ENCODE measurements at places on chromosomes 1 and 21.

DNA sequence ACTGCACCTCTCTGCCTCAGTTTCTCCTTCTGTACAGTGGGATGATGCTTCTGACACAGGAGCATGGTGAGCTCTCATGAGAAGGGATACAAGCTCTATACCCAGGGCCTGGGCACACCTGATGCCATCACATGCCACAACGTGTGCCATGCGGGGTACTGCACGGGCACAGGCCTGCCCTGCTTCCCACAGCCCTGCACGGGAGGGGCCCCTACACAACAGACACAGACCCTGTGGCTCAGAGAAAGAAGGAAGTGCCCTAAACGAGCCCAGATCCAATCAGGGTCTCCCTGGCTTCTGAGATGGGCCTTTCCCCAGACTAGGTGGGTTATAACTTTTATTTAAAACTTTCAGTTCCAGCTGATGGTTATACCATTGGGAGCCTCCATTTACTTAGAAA, 24.6 kb downstream of the C2CD2 start:
- DNase-seq, result no peak

- no peak for DNase-seq
These were observed 14.5 kb upstream of the BACE2 start for GRCh38 chr21:41153443-41153842.

DNA sequence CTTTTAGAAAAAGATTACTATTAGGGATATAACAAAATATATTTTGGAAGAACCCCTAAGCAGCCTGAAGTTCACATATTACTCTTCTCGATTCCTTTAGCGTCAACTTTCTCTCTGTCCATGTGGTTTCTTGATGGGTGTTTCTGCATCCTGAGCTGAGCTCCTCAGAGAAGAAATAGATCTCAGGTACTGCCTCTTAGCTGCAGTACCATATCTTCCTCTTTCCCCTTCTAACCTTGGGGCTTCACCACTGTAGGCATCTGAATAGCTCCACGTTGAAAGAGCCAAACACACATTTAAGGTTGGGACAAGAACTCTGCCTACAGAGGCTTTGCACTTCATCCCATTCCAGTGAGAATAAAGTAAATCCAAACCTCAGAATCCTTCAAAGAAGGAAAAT, 59.2 kb downstream of the SAMSN1 start:
- DNase-seq, result no peak

GRCh38 chr1:217907504-217907903, 276.4 kb downstream of the SPATA17 start:
- no peak for DNase-seq

DNA sequence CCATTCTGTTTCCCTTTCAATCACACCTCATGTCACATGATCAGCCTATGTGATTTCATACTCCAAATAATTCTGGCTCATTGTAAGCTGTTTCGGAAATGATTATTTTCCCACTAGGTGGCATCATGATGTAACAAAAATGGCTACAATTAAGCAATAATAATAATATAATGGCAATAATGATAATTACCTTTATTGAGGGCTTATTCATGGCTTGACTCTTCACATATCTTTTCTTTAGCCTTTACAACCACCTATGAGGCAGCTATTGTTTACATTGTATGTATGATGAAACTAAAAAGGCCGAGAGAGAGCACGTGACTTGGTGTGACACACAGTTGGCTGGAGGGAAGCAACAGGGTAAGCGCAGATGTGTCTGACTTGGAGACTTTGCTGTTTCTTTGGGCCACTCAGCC, 12.5 kb upstream of the KPRP start:
- DNase-seq, result no peak

GRCh38 chr1:17075470-17076255, 21.8 kb upstream of the SDHB start:
- no peak for DNase-seq

DNA sequence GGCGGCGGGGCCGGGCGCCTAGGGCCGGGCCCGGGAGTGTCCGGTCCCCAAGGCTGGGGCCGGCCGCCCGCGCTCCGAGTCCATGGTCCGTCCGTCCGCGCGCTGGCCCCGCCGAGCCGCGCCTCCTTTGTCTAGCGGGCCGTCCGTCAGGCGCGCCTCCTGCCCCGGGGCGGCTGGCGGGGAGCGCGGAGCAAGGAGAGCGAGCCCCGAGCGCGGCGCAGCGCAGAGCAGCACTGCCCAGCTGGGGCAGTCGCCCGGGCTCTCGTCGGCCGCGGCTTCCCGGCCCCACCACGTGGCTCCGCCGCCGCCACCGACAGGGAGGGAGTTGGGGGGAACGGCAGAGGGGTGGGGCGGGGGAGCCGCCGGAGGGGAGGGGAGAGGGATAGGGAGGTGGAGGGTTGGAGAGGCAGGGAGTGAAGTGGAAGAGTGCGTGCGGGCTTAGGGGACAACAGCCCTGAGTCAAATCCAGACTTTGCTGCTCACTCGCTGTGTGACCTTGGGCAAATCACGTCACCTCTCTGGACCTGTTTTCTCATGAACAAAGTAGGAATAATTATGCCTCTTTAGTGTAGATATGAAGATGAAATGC, at the start of gene NKAIN1:
Gene NKAIN1, minus strand, starts transcription at position 235 of the 589 bp plus-strand sequence. CDS start 340 bp downstream, outside the sequence.
- no peak for DNase-seq

- DNase-seq, result no peak
These were observed 81.7 kb downstream of the SSBP3 start for GRCh38 chr1:54324251-54325140.

DNA sequence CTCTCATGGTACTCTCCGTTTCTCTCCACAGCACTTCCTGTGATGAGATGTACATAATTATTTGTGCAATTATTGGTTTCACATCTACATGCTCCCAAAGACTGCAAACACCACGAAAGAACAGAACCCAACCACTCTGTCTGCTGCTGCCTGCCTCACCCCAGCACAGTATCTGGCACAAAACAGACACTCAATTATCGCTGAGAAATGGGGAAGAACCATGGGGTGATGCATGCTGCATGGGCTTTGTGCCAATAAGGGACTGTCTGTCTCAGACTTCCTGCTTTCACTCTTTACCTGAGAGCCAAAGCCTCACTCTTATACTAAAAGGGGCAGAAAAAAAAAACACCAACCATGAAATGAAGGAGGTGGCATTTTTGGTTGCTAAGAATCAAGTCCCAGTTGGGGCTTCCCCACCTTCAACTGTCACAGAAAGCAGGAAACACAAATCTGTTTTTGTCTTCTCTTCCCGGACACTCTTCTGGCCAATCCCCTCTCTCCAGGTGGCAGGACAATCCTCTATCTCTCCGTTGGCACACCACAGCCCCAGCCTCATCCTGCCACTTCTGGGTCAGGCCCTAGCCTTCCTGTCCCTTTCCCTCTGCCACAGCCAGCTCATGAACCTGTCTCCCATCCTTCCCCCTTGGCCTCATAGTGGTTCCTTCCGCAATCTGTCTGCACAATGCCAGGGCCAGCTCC, 82.0 kb downstream of the TGFBR3 start:
- peak; percentile 68 for DNase-seq

GRCh38 chr1:226121587-226122400, 59.3 kb downstream of the H3-3A start:
- peak; percentile 69 for DNase-seq

- DNase-seq, result no peak
These were observed 36.0 kb downstream of the NPHP4 start for GRCh38 chr1:5956022-5956830.

DNA sequence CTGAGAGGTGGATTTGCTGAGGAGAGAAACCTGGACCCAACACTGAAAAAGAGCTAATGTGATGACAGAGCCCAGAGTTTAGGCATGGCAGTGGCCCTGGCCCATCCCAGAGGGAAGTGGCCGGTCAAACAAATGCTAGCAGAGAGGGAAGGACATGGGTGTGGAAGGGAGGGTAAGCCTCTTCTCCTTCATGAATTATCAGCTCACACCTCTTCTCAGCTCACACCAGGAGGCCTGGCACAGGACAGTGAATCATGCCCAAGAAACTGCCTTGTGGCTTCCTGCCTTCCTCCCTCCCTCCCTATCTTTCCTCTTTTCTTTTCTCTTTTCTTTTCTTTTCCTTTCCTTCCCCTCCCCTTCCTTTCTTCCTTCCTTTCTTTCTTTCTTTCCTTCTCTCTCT, 1.3 kb upstream of the SPRR3 start:
- DNase-seq, result no peak

DNA sequence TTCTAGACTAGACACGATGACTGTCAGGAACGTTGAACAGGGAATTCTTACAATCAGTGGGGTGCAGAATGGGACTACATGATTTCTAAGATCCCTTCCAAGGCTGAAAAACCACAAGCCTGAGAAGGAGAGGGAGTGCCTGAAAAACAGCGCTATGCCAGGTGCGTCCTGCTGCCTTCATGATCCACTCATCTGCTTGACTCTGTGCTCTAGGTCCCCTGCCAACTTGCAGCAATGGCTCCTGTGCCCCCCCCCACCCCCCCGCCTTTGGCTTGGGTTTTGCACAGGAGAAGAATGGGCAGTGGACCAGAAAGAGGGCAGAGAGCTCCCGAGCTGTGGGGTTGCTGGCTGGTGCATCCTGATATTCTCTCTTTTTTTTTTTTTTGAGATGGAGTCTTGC, 5.9 kb downstream of the SLC2A7 start:
- no peak for DNase-seq

- no peak for DNase-seq
These were observed 18.6 kb upstream of the ANKRD45 start for GRCh38 chr1:173688300-173688699.

- no peak for DNase-seq
These were observed 61.8 kb upstream of the CLDN14 start for GRCh38 chr21:36541721-36542139.

DNA sequence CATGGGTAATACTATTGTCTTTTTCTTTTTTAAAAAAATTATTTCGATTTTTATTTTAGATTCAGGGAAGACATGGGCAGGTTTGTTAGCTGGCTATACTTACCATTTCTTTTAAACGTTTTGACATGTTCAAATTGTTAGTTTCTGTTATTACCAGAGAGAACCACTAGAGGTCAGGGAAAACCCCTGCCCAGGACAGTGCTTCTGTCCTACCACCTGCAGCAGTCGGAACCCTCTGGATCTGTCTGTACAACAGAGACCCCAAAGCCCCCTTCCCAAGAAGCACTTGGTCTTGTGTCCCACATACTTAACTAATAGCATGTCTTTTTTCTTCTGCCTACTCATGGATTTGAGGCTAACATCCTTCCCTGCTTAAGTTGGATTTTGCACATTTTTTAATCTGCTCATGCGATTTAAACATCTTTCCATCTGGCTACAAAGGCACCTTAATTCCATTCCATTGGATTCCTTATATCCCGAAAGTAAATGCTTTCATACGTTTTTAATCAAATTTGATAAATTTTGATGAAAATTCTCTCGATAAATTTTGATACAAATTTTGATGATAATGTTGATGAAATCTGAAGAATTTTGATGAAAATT, 10.0 kb upstream of the C1orf115 start:
- DNase-seq, result no peak

GRCh38 chr1:181129771-181130606, 41.5 kb downstream of the IER5 start:
- DNase-seq, result no peak

GRCh38 chr1:145906954-145907753, 2.7 kb downstream of the ITGA10 start:
- no peak for DNase-seq

DNA sequence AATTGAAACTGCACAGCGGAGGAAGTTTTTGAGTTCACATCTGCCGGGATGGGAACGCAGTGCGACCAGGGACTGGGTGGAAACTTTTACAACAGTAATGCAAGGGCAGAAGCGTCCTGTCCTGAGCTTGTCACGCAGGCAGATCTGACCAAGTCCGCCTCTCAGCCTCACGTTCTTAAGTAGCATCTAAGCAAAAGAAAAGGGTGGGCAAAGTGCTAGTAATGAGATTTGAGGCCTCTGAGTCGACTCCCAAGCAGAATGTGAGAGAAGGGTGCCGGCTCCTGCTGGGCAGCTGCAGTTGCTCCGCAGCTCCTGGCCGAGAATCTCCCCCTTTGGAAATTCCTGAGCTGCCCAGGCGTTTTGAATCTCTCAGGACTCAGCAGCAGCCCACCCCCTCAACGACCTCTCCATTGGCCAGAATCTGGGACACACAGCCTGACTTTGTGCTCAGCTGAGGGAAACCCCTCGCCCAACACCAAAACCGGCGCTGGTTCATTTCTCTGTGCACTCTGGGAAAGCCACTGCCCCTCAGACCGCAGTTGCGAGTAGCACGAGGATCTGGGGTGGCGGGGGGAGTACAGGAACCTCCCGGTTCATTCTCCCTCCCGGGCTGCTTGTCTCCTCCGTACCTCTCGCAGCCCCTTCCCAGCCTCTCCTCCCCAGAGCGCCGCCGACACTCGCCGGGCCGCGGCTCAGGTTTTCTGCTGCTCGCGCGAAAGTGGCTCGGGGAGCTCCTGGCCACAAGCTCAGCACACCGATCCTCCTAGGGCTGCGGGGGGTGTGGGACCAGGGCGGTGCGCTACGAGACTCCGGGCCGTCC, 913 bp upstream of the S1PR1 start:
- DNase-seq, result peak; percentile 64

DNA sequence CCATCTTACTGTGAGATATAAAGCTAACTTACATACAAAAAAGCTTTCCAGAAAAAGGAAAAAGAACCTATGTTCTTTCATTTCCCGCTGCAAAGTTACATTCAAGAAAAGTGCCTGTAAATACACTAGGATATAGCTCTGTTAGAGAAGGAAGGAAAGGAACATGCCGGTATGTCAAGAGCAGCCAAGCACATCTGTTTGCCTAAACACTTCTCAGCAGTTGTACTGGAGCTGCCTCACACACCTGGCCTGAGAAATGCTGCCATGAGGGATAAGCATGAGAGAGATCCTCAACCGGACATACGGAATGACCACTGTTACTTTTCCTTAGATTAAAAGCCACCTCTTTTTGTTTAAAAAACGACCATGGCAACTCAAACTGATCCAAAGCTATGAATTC, 189.7 kb downstream of the RERE start:
- DNase-seq, result no peak

- DNase-seq, result no peak
These were observed 38.7 kb downstream of the DHX9 start for GRCh38 chr1:182877842-182878241.

DNA sequence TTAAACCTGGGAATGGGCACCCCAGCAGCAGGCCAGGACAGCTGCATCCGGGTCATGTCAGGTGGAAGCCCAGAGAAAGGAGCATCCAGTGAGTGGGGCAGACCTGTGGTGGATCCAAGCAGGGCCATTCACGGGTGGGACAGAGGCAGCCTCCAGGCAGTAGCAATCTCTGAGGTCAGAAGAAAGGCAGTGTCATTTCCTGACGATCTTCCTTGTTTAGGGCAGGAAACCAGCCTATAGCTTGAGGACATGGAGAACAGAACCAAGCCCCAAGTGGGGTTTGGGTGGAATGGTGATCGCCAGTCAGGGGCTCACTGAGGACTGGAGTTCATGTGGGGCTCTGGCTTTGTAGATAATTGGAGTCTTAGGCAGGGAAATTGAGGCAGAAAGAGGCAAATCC, 209.4 kb downstream of the HIVEP3 start:
- DNase-seq, result no peak
